Activated T-helper 2 cell treated with anti-CD3 and anti-CD28 coated beads, Interferon-gamma antibody, Interleukin-2, Interleukin-4, amounts not matched to agents 10 μg/mL and 5 μg/mL and 100 μg/mL, durations not matched to agents 14 hours and 24 hours and 36 hours (primary cell): ENCODE measurements at places on chromosomes 4 and X.

- no peak for DNase-seq
Measured at GRCh38 chr4:181525634-181526033, 717.6 kb upstream of the TENM3 start.

DNA sequence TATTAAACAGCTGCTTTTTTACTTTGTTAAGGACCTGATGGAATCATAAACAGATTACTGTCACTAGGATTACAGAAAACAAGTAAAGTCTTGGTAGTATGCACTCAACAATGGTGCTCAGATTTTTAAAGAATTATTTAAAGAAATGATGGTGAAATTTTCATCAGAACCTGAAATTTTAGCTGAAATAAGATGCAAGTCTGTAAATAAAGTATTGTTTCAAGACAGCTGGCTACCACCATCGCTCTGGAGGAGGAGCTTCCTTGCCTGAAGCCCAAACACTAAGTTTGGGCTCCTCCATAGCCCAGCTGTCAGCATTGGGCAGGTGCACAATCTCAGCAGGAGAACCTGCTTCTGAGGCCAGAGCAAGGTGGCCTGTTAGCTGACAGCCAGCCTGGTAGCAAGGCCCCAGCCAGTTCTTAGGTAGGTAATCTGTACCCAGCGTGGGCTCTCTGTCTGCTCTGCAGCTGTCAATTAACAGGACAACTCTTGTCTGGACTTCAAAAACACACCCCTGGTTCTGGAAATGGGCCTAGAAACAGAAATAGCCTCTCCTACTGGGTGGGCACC is 4.6 kb downstream of the GAB1 start:
- DNase-seq: no peak

- no peak for DNase-seq
Measured at GRCh38 chr4:98996056-98996764, 689 bp downstream of the METAP1 start.

DNA sequence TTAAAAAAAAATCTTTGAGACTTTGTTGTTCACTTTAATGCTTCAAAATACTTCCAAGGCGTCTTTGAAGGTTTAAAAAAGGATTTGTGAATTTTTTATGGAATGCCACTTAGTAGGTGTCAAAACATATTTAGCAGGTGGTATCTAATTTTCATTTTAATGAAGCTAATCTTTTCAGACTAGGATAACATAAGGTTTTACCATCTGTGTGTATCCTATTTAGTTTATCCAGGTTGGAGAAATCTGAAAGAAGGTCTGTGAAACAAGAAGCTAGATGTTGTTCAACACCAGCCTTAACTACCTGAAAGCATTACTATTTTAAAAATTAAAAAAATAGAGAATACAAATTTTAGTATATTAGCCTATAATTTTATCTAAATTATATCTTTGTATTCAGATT is 193.4 kb downstream of the GRID2 start:
- no peak for DNase-seq

DNA sequence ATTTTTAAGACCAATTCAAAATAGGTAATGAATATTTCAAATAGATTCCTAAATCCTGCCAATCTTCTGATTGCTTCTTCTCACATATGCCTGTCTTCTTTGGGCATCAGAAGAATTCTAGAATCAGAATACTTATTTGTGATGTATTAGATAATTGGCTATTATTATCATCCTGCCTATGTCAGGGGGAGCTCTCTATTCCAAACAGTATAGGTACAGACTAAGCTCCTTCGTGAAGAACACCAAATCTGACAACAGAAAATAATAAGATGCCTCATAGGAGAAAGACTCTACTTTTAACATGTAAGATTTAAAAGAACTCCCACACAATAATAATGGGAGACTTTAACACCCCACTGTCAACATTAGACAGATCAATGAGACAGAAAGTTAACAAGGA is at the start of gene IQCM:
IQCM (minus strand) TSS at position 101 of the 400 bp plus-strand sequence. CDS start 73,152 bp downstream, outside the sequence.
- DNase-seq: no peak

DNA sequence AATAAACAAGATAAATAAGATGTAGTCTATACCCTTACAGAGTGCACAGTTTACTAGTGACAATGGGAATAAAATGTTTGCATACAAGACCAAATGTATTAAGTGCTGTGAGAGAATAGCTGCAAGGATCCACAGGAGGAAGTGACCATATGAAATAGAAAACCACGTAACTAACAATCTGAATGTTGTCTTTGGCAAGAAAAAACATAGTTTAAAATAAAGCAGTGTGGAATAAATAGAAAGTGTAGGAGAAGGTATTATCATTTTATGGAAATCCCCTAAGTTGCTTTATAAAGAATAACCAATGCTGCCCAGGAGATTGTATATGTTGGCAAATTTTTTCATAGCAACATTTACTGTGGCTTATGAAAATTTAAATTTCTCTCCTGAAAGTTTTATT is 116.1 kb downstream of the PCDH7 start:
- DNase-seq: no peak

DNA sequence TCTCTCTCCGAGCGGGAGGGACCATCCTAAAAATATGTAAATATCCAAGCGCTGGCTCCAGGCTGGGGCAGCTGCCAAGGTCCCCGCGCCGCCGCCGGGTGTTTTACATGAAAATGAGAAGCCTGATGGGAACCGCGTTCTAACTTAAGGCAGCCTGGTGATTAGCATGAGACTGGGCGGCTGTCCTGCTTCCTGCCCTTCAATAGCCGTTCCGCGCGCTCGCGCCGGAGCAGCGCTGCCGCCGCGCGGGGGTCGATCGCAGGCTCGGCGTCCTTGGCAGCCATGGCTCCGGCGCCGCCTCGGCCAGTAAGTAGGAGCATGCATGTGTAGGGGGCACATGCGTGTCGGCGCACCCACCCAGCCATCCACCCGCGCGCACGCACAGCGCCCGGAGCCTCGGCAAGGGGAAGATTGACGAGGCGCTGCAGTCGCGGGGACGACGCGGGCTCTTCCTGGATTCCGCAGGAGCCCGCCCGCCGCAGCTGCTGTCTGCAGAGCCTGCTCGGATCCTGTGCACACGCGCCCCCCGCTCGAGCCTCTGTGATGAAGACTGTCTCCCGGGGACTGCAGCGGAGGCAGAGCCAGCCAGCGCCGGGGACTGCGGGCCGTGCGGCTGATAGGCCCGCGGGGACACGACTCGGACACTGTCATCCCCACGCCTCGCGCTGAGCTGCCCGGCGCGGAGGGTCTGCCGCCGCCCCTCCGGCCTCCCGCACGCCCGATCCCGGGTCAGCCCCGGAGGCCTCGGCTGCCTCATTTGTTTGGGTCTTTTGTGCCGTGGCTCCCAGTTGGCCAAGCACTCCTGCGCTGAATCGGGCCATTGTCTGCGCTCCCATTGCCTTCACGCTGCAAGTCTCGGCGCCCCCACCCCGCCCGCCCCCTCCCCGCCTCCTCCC is 734 bp downstream of the STOX2 start:
- DNase-seq: no peak

DNA sequence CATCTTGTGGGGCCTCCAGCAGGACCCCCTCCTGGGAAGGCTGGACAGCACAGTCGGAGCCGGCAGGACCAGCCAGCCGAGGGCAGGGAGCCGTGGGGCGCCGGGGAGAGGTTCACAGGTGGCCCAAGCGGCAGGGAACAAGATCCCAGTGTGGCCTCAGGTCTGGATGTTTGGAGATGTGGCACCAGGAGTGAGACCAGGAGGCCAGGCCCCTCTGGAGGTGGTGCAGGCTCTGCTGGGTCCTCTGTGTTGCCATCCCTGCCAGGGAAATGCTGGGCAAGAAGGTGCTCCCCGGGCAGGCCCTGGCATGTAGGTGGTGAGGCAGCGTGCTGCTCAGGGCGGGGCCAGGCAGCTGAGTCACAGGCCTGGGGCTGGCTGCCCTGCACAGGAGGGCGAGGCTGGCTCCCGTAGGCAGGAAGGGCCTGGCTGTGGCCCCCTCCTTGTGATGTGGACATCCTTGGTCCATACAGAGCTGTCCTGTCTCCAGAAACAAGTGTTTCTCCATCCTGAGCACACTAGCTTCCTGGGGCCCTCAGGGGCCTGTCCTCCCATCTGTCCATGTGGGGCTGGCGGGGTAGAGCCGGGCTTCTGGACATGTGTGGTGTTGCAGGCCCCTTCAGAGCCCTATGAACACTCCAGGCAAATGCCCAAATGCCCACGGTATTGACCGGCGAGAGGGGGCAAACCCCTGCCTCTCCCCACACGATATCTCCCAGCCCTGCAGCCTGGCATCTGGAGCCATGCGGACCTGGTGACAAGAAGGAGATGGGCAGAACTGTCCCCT is 4.8 kb upstream of the HGFAC start:
- DNase-seq: no peak

GRCh38 chr4:8169763-8170162 is 11.2 kb upstream of the ABLIM2 start:
- no peak for DNase-seq

GRCh38 chr4:34964613-34965012 is 1279.7 kb downstream of the ARAP2 start:
- no peak for DNase-seq
